Epithelial cell of proximal tubule (primary cell): ENCODE measurements at places on chromosomes 11 and 22.
A peak's percentile ranks its signal among the peaks of the same experiment; 100 is the strongest.

DNA sequence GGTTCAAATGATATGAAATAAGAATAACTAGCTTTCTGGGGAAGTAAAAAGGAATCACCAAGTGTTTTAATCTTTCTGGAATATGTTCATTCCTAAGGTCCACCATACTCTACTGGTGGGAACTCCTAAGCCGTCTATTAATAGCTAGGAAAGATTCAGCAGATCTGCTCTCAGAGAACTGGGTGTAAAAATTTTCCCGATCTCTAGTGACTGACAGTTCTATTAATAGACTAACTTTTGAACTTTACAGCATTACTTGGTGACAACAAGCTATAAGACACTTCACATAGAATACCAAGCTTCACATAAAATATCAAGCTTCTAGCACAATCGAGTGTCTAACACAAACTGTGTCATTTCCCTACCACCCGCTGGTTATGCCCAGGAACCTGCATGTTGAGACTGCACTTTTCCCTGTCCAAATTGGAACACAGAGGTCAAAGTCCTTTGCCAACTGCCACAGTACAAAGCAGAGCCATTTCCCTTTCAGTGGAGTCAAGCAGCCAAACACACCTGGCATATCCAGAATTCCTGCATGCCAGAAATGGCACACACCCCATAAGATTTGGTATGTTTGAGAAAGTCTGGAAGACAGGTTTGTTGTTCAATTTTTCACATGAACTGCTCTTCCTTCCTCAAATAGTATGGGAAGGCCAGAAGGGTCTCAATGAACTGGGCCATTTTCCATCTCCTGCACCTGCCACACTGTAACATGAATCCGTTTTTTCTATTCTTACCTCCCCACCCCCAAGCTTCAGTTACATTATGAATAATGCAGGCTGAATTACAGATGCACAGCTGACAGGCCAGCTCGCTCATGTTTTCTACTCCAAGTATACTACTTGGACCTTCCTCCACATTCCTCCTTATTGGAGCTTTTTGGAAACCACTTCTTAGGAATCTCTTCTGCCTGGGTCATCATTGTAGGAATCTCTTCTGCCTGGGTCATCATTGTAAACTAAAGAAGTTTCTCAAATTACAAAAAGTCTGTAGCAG is 3.7 kb downstream of the OSBP start:
- DNase-seq = no peak

- peak; percentile 90 for DNase-seq
These were observed 16.2 kb upstream of the ME3 start for GRCh38 chr11:86688398-86689179.

GRCh38 chr22:37175414-37176281 is 12.4 kb downstream of the C1QTNF6 start:
- DNase-seq = no peak

GRCh38 chr11:89660234-89660633 is 49.9 kb upstream of the TRIM77 start:
- no peak for DNase-seq

- DNase-seq = no peak
These were observed 72.1 kb downstream of the ELFN2 start for GRCh38 chr22:37355174-37355573.

- peak; percentile 79 for DNase-seq
These were observed 7.0 kb upstream of the MALAT1 start for GRCh38 chr11:65491614-65492386.

GRCh38 chr11:34214961-34215805 is 109.8 kb downstream of the NAT10 start:
- DNase-seq = no peak

DNA sequence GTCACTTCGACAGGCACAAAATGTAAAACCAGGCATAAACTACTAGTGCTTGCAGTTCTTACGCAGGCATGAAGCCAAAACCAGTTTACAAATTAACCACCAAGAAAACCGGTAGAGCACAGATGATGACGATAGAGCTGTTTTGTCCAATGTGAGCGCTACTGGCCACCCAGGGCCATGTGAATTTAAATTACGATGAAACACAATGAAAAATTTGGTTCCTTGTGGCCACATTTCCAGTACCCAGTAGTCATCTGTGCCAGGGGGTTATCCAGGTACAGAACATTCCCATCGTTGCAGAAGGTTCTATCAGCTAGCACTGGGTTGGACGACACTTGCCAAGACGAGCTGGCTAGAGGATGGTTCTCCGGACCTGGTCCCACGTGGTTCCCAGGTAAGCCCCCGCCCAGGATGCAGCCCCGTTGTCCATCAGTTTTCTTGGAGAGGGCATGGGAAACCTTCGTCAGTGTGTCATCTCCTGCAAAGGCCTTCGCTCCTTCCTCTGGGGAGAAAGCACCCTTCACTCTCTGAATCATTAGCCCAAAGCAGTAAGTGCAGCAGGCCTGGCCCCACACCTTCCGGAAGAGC is 1.1 kb upstream of the CD81 start:
- peak; percentile 70 for DNase-seq

GRCh38 chr11:89220684-89221339 is 43.1 kb downstream of the TYR start:
- no peak for DNase-seq

DNA sequence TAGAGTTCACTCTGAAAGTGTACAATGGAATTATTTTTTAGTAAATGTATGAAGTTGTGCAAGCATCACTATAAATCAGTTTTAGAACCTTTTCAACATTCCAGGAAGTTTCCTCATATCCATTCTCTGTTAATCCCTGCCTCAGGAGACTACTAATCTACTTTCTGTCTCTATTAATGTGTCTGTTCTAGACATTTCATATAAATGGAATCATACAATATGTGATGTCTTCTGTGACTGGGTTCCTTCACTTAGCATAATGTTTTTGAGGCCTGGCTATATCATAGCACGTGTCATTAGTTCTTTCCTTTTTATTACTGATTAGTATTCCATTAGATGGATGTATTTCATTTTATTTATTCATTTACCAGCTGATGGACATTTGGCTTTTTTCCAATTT is 17.1 kb downstream of the SYT9 start:
- DNase-seq = no peak

DNA sequence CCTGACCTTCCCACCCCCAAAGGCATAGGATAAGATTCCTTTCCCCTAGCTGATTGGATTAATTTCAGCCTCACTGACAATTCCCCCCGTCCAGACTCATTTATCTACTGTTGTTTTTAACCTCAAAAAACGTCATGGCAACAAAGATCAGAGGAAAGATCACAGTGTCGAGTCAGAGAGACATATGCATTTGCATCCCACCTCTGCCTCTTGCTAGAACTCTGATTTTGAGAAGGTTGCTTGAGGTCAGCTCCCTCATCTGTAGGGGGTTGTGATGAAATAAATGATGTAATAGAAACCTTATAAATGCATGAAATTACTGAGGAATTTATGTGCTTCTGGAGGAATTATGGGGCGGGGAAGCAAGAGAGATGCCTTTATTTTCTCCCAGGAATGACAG is 53.3 kb upstream of the SYN3 start:
- no peak for DNase-seq

GRCh38 chr22:41687901-41688364 is 734 bp downstream of the SNU13 start:
- no peak for DNase-seq
